ENCODE measurements at places on chromosomes 16 and 17. TPM values are rescaled to one million over a fixed set of nuclear protein-coding genes. Genes with fewer than 3 reads are reported as not detected.

GRCh38 chr17:71522383-71522782 lies 598.4 kb upstream of the SOX9 start:
- DNase-seq = no peak

DNA sequence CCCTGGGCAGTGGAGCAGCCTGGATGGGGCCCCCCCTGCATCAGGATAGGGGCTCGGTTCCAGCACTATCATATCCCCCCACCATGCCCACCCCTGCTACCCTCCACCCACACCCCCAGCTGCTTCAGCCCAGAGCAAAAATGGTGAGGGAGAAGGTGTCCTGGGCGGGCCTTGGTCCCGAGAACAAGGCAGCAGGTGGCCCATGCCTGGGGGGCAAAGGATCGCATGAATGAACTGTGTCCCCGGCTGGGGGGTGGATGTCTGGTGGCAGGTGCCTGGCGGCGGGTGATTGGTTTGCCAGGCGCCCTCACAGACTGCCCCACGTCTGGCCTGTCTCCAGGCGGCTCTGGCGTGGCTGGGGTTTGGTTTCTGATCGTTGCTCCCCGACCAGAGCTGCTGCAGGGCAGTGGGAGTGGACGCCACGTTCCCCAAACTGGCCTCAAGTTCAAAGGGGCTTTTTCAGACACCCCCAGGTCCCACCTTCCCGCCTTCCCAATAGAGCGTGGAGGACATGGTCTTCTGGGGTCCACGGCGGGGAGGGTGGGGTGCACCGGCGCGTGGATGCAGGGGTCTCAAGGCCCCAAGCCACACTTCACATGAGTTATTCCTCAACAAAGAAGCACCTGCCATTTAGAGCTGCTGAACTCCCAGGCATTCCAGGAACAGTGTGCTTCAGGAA lies 12.6 kb downstream of the UTS2R start:
- DNase-seq = no peak

- no peak for DNase-seq
Measured at GRCh38 chr16:5056352-5056751, 9.4 kb downstream of the C16orf89 start.

DNA sequence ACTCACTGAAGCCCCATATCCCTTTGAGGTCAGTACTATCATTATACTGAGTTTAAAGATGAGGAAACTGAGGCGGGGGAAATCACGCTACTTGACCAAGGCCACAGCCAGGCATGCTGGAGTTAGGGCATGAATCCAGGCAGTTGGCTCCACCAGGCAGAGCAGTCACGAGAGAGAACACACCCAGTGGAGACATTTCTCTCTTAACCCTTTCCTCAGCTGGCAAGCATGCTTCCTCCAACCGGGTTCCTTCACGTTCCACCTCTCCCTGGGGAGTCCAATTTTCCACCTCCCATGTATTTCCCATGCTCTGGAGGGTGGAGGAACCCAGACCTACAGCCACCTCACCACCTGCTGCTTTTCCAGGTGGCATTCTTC lies 32.8 kb downstream of the VAC14 start:
- DNase-seq = no peak

GRCh38 chr17:39950871-39951348 lies 11.9 kb upstream of the GSDMA start:
- peak; percentile 58 for DNase-seq

DNA sequence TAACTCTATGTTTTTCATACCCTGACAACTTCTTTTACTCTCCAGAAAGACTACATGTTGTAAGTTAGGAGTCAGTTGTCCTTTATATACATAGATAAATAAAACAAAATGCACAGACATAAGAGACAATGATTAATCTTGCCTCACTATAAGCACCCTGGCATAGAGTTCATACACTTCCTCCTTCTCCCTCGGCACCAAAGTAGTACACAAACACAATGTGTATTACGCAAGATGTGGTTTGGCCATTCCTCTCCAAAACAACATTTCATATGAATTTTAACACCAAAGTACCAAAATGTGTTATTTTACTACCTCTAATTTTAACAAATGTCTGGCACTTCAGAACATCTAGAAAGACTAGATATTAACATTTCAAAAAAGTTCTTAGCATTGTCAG lies 17.2 kb upstream of the SLFN11 start:
- DNase-seq = no peak

DNA sequence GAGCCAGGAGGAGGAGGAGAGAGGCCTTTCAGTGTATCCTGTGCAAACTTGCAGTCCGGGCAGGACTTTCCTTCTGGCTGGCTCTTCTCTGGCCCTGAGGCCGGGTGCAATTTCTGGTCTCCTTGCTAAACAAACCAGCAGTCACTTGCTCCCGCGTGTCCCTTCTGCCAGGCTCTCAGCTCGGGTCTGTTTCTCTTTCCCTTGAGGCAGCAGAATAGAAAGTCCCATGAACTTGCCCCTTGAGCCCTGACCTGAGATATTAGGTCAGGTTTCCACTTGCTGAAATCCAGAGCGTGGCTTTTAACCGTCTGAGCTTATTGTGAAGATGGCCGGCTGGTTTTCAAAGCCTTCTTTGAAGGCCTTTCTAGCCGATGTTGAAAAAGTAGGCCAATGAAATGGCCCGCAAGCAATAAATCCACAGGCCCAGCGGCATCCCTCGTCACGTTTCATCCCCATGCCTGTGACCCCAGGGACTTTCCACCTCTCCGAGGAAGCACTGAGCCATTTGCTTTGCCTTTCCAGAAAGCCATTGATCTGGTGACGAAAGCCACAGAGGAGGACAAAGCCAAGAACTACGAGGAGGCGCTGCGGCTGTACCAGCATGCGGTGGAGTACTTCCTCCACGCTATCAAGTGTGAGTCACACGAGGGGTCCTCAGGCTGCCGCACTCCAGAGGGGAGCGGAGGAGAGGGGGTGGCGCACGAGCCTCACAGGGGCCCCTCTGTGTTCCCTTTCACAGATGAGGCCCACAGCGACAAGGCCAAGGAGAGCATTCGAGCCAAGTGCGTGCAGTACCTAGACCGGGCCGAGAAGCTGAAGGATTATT lies 4.5 kb downstream of the VPS4A start:
- DNase-seq = no peak

- no peak for DNase-seq
Measured at GRCh38 chr16:11359370-11359769, 14.1 kb downstream of the RMI2 start.

DNA sequence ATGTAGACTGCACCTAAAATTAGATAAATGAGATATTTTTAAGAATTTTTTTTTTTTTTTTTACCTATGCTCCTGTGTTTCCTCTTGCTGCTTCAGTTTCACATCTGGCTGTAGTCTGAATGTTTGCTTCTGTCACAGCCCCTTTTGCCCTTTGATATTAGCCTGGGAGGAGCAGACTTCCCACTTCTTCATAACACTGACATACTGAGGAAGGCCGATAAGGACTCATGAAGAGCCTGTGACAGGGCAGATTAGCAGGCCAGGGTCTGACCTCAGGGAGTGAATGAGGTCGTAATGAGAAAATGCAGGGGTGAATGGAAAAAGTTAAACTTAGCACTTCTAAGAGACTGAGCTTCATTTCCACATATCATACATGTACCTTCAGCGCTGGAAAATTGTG lies at the start of gene SLFN14:
Gene SLFN14, minus strand, starts transcription at position 117 of the 400 bp plus-strand sequence. CDS start 2,757 bp downstream, outside the sequence.
- DNase-seq = no peak

Gene TAC4
- not detected for total RNA-seq

Gene SDK2
- total RNA-seq = 2.8 TPM

Gene BANP
- total RNA-seq = 14.3 TPM

Gene TSPAN10
- total RNA-seq = not detected

Gene EFCAB3
- total RNA-seq = not detected

Gene GPR179
- total RNA-seq = 0.07 TPM

Gene SETD1A
- total RNA-seq = 10.9 TPM

Gene ASGR1
- not detected for total RNA-seq

Gene KRTAP4-4
- total RNA-seq = not detected

Gene KRT36
- not detected for total RNA-seq

Data from heart left ventricle (tissue), 16 donors.